C1 segment of cervical spinal cord (tissue), 14 donors: ENCODE measurements at places on chromosomes 7 and 10.

- DNase-seq, result no peak
These were observed 3.2 kb downstream of the SNCG start for GRCh38 chr10:86961481-86962091.

GRCh38 chr10:110278562-110279406 is 25.9 kb downstream of the SMNDC1 start:
- no peak for DNase-seq

- DNase-seq, result no peak
These were observed 1160.6 kb downstream of the GATA3 start for GRCh38 chr10:9215121-9215520.

GRCh38 chr7:121016966-121017365 is 28.5 kb downstream of the CPED1 start:
- no peak for DNase-seq

GRCh38 chr7:1892011-1892965 is 222.2 kb downstream of the ELFN1 start:
- DNase-seq, result no peak

DNA sequence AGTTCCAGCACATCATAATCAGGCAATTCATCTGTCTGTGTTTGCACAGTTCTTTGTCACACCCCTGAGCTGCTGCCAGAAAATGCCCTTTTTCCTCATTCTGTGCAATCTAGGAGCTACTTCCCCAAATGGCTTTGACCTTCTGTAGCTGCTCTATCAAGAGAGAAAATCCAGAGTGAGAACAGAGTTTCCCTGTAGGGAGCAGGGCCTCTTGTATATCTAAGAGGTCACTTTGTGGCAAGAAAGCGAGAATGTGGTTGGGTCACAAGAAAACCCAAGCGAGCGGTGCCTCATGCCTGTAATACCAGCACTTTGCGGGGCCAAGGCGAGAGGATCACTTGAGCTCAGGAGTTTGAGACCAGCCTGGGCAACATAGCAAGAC is 24.3 kb downstream of the SLC29A3 start:
- no peak for DNase-seq

DNA sequence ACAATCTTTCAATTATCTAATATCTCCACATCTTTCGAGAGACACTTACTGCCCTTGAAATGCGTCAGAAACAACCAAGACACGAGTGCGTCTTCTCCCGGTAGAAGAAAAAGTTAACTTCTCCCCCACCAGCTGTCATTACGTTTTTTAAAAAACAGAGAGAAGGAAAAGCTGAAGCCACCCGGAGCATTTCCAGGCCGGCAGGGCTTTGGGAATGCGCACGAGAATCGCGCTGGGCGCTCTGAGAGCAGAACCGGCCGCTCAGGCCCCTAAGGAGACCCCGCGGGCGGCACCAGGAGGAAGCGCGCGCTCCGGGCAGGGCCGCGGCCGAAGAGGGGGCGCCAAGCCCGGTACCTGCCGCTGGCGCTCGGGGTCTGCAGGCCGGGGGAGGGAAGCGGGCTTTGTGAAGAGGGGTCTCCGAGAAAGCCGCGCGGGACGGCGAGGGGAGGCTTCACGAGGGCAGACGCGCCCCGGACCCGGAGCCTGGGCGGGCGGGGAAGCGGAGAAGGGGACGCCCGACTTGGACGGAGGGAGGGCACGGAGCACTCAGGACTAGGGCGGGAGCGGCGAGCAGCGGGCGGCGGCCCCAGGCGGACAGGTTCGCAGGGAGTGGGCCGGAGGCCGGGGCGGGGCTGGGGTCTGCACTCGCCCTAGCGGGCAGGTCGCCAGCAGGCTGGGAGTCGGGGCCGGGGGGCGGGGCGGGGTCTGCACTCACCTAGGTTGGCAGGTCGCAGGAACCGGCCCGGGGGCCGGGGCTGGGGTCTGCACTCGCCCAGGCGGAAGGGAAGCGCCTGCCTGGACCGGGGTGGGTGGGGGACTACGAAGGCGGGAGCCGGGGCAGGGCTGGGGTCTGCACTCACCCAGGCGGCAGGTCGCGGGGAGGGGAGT is 932 bp downstream of the ESYT2 start:
- DNase-seq, result no peak
